Activated CD8-positive, alpha-beta memory T cell treated with anti-CD3 and anti-CD28 coated beads for 4 hours (primary cell): ENCODE measurements at places on chromosomes 12 and 14.

- DNase-seq, result no peak
These were observed 15.0 kb downstream of the COQ5 start for GRCh38 chr12:120514002-120514401.

DNA sequence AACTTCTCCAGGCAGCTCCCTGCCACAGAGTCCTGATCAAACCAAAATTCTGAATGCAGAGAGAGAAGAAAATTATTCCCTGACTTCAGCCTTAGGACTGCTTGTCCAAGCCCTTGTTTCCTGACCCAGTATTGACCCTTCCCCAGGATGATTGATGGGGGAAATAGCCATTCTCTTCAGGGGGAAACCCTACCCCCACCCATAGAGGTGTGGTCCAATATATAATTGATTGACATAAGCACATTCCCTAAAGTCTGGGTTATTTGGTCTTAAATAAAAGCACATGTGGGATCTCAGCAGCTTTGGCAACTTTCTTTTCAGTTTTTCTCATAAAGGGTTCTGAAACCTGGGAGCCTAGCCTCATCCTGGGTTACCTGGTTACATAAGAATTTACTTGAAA is 201.2 kb upstream of the DDHD1 start:
- no peak for DNase-seq

- no peak for DNase-seq
These were observed 2.9 kb upstream of the GARIN6 start for GRCh38 chr12:99644629-99645028.

GRCh38 chr14:68784226-68784910 is 8.5 kb downstream of the ZFP36L1 start:
- no peak for DNase-seq

DNA sequence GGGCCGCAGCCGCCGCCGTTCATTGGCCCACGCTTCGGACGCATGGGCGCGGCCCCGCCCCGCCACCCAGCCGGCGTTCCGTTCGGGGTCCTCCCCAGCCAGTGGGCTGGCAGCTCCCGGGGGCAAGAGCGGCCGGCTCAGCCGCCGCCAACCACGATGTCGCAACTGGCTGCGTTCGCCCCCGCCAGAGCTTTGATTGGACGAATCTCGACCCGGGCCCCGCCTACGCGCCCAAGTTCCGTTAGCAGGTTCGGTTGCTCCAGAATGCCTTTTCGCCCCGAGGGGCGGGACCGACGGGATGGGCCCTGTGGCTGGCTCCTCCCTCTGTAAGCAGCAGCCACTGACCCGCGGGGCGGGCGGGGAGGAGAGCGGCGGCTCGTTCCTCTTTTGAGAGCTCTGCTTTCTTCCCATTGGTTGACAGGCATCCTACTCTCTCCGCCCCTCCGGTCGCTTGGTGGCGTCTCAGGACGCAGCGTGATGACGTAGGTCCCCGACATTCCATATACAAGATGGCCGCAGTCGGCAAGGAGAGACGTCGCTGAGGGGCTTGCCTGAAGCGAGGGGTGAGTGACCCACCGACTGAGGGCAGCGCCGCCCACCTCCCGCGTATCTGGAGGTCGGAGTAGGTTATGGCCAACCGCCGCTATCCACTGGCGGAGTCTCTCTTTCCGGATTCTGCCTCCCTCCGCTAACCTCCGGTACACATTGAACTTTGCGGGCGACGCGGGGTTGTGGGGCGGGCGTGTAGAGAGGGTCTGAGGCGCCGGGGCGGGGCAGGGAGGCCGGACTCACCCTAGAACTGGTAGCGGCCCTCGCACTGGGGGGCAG is at the start of gene CCNK:
Gene CCNK (plus strand): TSS at position 493 of the 828 bp plus-strand sequence. CDS start 11,269 bp downstream, outside the sequence.
- DNase-seq, result peak; percentile 100

DNA sequence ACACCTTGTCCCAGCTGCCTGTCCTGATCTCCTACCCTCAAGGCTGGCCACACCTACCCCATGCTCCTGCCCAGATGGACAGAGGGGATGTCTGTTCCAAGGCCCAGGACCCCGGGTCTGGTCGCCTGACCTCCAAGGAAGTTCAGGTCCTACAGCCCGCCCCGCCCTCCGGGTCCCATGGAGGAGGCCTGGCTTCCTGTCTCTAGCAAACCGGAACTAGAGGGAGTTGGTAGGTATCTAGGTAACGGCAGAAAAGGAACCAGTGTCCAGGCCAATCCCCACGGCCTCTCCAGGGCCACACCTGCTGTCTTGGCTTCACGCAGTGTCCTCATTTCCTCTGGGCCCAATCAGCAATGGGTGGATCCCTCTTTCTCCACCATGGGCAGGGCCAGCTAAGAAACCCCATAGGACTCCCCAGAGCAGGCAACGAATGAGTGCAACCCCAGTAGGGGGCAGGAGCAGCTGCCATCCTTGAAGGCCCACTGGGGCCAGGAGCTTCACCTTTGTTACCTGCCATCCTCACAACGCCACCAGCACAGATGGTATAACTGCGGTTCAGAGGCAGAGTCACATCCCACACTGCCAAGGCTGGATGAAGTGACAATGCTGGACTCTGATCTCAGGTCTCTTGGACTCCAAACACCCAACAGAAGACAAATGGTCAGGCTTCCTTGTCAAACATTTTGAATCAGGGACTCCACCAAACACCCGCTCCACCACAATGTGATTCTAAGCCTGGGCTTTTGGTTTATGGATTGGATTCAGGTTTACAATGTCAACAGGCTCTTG is 25.1 kb upstream of the RPLP0 start:
- no peak for DNase-seq

DNA sequence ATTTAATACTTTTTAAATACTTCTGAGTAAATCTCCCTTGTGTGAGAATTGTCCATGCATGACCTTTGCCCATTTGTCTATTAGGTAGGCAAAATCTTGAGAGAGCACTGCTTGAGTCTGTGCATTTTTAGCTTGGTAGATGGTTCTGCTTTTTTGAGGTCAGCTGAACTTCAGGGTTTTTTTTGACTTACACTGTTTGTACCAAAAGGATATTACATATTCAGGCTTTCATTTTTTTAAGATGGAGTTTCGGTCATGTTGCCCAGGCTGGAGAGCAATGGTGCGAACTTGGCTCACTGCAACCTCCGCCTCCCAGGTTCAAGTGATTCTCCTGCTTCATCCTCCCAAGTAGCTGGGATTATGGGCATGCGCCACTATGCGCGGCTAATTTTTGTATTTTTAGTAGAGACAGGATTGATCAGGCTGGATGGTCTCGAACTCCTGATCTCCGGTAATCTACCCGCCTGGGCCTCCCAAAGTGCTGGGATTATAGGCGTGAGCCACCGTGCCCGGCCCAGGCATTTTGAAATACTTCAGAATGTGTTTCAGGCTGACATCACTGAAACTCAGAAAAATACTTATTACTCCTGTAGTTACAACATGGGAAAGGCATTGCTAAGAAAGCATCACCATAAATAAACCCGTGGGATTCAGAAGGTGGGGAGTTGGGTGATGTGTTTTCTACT is 11.1 kb downstream of the RASSF3 start:
- no peak for DNase-seq

GRCh38 chr12:47648056-47648579 is 57.7 kb downstream of the RPAP3 start:
- no peak for DNase-seq

DNA sequence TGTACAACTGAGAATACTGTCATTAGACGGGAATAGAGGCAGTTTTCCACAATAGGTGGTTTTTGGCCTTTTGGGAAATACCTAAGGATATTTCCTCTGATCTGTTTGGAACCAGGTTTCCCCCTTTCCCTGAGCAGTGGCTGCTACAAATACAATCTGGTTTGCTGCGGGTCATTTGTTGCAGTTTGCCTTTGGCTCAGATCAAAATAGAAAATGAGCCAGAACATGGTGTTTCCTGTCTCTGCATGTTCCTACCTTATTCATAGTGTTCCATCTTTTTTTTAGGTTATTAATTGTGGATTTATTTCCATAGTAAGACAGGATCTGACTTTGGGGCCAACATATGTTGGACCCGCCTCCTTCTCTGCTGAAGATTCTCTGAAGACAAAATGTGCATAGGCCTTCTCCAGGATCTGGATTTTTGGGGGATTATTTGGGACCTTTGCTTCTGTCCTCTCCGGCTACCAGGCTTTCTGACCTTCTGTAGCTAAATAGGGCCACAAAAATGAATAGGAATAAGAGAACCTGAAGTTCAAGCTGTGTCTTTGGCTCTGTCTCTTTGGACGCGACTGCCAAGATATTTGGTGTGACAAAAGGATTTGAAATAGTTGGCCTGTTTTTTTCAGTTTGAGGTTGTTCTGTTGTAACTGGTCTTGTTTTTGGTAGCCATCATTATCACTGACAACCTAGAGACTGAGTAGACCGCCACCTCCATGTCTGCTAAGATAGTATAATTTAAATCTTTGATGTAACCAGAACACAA is 146.9 kb downstream of the PRKCH start:
- DNase-seq, result no peak

GRCh38 chr12:108305991-108306501 is 33.1 kb downstream of the CMKLR1 start:
- DNase-seq, result no peak

DNA sequence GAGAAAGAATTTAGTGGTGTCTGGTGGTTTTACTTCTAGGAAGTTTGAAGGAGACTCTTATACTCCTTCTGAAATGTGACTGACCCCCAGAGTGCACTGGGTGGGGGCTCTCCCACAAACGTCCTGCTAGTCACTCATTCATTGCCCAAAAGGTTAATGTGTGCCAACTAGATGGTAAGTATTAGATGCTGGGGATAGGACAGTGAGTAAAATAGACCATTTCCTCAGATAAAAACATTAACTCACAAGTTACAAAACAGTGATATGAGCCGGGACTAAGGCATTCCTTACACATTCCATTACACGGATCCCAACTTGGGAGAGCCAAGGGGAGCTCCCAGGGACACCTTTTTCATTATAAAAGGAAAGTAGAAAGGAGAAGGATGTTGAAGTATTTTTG is 185.1 kb downstream of the ATXN7L3B start:
- no peak for DNase-seq

DNA sequence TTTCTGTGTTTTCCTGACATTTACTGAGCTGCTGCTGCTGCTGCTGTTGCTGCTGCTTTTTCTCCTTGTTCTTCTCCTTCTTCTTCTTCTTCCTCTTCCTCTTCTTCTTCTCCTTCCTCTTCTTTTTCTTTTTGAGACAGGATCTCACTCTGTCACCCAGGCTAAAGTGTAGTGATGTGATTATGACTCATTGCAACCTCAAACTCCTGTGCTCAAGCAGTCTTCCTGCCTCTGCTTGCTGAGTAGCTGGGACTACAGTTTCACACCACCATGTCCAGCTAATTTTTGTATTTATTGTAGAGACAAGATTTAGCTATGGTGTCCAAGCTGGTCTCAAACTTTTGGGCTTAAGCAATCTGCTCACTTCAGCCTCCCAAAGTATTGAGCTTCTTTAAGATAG is 95.8 kb downstream of the TMTC3 start:
- DNase-seq, result no peak

- no peak for DNase-seq
These were observed 117.7 kb downstream of the PRKCH start for GRCh38 chr14:61438860-61439765.

- DNase-seq, result no peak
These were observed 22.7 kb downstream of the SNRPF start for GRCh38 chr12:95881331-95881955.

DNA sequence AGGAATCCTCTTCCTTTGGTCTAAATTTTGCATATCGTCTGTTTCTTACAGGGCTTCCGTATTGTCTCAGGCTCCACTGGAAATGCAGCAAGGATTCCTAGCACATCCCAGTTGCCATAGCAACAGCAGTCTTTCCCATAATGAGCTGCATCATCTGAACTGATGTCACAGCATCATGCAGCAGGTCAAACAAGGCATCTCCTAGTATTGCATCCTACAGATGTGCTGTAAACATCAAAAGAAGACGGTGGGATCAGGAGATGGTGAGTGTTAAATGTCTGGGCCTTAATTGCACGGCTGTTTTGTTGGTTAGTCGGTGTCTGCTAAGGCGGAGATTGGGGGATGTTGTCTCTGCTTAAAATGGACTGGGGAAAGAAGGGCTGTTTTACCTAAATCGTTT is at the start of gene AKAP6:
Gene AKAP6 (plus strand): TSS at position 153 of the 400 bp plus-strand sequence. CDS start 104,196 bp downstream, outside the sequence.
- DNase-seq, result no peak

DNA sequence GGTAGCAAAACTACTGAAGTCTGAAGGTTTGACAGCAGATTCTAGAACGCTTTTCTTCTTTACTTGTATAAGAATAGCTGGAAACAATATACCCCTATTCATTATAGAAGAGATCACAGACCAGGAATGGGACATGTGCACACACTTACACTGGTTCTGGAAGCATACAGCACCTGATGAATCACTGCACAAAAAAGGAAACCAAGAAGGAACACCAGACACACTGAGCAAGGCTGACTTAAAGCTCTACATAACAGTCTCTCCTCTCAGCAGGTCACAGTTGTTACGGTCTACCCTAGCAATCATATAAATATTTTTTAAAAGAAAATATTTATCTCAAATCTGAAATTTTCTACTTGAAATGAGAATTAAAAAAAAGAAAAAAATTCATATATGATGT is 13.5 kb downstream of the ATP2B1 start:
- DNase-seq, result no peak

DNA sequence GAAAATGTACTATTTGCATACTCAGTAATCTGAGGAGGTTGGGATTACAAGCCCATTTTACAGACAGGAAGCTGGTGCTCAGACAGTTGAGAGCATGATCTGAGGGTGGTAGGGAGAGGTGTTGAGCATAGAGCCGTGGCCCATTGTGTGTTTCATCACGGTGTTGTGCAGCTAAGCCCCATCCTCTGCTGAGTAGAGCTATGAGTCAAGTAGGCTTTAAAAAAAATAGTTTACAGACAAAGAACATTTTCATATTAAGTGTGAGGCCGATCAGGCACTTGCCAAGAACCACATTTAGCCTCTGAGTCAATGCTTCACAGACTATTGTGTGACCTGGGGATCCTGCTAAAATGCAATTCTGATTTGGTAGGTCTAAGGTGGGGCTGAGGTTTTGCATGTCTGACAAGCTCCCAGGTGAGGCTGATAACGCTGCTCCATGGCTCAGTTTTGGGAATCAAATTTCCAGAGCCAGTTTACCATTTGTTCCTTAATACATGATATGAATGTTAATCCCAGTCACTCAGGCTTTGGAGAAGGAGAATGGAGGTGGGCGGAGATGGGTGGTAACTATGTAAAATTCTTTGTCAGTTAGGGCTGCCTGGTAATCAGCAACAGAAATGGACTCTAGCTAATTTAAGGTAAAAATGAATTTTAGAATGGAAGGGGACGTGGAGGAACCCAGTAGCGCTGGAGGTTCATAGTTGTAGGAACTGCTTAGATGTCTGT is 22.2 kb downstream of the ZNF664 start:
- no peak for DNase-seq

GRCh38 chr12:27652174-27652763 is 44.0 kb upstream of the REP15 start:
- DNase-seq, result no peak

DNA sequence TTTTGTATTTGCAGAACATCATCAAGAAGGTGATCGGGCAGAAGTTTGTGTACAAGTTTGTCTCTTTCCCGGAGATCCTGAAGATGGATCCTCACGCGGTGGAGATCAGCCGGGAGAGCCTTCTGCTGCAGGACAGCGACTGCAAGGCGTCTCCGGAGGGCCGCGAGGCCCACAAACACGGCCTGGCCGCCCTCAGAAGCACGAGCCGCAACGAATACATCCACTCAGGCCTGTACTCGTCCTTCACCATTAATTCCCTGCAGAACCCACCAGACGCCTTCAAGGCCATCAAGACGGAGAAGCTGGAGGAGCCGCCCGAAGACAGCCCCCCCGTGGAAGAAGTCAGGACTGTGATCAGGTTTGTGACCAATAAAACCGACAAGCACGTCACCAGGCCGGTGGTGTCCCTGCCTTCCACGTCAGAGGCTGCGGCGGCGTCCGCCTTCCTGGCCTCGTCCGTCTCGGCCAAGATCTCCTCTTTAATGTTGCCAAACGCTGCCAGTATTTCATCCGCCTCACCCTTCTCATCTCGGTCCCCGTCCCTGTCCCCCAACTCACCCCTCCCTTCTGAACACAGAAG is 52.8 kb downstream of the ELK3 start:
- DNase-seq, result no peak
